ENCODE measurements at places on chromosomes 3 and 15. TPM values are rescaled to one million over a fixed set of nuclear protein-coding genes. Genes with fewer than 3 reads are reported as not detected.

GRCh38 chr3:110562621-110563020 is 509.0 kb upstream of the NECTIN3 start:
- DNase-seq = no peak

The PARP15 gene
- total RNA-seq = not detected

GRCh38 chr3:151969026-151969642 is 95.7 kb downstream of the SUCNR1 start:
- no peak for DNase-seq

DNA sequence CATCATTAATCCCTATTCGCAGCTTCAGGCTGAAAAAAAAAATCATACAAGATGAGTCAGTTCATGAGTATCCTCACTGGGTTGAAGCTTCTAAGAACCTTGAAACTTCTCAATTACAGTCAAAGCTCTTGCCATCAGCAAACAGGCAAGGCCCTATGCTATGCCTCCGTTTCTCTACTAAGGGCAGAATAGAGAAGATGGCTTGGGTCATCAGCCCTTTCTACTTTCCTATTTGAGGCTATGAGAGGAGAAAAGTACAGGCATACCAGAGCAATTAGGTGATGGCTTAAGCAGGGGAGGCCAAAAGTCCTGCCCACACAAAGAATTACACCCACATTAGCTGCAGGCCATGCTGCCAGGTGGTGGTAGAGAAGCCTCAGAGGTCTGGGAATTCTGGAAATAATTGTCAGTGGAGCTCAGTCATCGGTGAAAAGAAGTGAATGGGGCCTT is 89.0 kb downstream of the MRPL46 start:
- DNase-seq = no peak

The DPPA2 gene
- total RNA-seq = not detected

DNA sequence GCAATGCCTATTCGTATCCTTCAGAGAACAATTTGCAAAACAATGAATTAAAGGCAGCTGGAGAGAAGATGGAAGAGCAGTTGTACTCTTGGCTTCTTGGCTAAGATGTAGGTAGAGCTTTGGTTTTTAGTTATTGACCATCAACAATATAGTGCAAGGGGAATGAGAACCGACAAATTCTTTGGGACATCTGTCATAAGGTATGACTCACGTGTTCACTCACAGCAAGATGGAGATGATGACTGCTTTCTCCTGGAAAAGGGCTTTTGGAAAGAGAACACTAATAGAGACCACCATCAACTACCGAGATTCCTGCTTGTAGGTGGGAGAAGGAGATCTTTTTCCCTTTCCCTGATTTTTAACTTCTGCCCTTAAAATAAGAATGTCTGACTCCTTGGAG is 234.9 kb downstream of the NTRK3 start:
- DNase-seq = no peak

DNA sequence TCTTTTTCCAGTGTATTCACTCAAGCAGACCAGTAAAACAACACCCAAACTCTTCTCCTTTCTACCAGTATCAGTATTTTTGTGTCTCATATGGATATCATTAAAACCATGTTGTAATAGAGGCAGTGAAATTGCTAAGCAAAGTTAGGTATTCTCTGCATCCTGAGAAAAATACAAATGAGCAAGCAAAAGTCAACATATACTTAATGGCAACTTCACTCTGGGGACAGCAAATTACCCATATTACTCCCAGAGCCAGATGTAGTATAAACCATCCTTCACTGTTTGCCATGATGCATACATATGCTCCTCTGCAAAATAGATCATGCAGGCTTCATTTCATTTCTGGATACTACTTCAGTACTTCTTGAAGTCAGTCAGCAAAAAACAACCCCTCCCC is 22.1 kb downstream of the UBA5 start:
- no peak for DNase-seq

The FGF7 gene
- total RNA-seq = 2.5 TPM

GRCh38 chr3:88996691-88997090 is 110.7 kb upstream of the EPHA3 start:
- DNase-seq = no peak

GRCh38 chr3:170640737-170641171 is 54.9 kb upstream of the SLC7A14 start:
- DNase-seq = no peak

The PBRM1 gene
- 22.9 TPM for total RNA-seq

Measured in gastrocnemius medialis (tissue), 4 donors.